ENCODE measurements at places on chromosomes 7 and 10. TPM values are rescaled to one million over a fixed set of nuclear protein-coding genes. Genes with fewer than 3 reads are reported as not detected.

DNA sequence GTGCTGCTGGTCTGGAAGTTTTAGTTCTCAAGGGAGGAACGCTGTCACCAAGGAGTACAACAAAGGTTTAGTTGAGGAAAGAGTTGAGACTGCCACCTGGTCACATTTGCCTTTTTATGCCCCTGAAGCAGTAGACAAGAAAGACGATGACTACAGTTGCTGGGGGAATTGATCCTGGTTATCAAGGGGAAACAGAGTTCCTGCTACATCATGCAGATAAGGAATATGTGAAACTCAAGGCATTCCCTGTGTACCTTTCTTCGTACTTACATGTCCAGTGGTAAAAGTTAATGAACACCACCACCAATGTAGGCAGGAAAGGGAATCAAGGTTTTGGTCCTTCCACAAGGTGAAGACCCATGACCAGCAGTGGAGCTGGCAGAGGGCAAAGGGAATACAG, 31.8 kb downstream of the SLC35B4 start:
- no peak for DNase-seq

GRCh38 chr7:131365838-131366237, 38.2 kb downstream of the MKLN1 start:
- DNase-seq, result no peak

GRCh38 chr10:110310741-110311140, 6.0 kb upstream of the SMNDC1 start:
- DNase-seq, result no peak

- DNase-seq, result no peak
Observed at GRCh38 chr10:34386921-34387320, 428.2 kb downstream of the PARD3 start.

DNA sequence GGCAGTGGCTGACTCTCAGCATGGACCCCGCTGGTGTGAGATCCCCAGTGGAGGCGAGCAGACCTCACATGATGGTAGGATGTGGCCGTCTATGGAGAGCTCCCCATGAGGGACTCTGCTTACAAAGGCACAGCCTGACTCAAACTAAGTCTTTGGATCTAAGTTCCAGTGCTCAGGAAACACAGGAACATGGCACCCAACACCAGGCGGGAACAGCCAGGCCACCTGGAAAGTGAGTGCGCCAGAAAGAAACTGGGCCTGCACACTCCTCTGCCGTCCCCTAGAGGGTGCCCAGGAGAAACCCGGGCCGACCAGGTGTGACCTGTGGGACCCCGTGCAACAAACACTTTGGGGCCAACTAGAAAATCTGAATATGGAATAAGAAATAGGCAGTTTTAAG, 10.0 kb downstream of the PITRM1 start:
- no peak for DNase-seq

Gene LIPF
- polyA plus RNA-seq, result not detected

Gene GNG11
- polyA plus RNA-seq, result 13.8 TPM

Gene HOXA4
- 5.4 TPM for polyA plus RNA-seq

Gene MRLN
- polyA plus RNA-seq, result not detected
